Cardiac fibroblast (primary cell): ENCODE measurements at places on chromosomes 5 and 9.

DNA sequence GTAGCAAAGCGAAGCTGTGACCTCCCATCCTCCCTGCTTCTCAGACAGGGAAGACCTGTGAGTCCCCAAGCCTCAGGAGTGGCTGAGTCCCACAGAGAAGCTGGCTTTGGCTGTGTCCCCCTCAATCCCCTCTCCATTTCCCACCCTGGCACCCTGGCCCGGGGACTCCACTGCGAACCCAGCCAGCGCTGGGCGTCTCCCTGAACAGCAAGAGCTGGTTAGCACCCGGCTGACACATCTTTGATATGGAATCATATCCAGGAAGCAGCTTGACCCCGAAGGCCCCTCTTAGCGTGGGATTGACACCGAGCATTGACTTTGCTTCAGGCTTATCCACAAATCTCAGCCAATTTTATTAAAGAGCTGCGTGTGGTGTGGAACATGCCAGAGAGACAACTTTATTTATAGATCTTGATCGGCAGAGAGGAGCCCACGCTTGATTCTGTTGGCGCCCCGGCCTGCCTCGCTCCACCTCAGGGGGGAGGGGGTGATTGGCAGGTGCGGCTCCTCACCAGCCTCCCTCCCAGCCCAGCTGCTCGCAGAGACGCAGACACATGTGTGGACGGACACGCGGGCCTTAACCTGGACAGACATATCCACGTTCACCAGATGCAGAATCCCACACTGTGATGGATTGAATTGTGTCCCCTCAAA lies 120.7 kb upstream of the MVB12B start:
- no peak for DNase-seq

- no peak for DNase-seq
Observed at GRCh38 chr5:76720988-76721569, 5.2 kb downstream of the F2R start.

DNA sequence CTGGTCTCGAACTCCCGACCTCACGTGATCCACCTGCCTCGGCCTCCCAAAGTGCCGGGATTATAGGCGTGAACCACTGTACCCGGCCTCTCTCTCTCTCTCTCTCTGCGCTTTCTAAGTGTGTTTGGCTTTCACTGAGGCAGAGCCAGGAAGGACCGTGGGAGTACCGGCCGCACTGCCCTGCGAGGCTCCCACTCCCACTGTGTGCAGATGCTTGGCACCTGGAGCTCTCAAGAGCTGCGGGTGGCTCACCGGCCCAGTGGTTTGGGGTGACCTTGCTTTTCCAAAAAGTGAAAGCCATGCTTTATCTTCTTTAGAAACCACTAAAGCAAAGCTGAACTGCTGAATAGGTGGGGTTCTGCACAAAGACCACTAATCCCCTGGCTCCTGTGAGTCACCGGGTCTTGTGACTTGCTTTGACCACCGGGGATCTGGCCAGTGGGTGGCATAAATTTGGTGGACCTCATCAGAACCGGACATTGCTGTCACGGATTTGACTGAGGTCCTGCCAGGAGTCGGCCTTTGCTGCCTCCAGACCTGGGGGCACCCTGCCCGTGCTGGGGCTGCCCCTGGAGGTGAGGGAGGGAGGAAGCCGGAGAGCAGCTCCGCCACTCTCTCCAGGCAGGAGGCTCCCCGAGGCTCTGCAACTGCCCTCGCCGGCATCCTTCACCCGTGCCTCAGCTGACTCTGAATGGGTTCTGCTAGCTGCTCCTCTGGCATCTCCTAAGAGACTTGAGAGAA lies 228.9 kb downstream of the FANCC start:
- DNase-seq = no peak

DNA sequence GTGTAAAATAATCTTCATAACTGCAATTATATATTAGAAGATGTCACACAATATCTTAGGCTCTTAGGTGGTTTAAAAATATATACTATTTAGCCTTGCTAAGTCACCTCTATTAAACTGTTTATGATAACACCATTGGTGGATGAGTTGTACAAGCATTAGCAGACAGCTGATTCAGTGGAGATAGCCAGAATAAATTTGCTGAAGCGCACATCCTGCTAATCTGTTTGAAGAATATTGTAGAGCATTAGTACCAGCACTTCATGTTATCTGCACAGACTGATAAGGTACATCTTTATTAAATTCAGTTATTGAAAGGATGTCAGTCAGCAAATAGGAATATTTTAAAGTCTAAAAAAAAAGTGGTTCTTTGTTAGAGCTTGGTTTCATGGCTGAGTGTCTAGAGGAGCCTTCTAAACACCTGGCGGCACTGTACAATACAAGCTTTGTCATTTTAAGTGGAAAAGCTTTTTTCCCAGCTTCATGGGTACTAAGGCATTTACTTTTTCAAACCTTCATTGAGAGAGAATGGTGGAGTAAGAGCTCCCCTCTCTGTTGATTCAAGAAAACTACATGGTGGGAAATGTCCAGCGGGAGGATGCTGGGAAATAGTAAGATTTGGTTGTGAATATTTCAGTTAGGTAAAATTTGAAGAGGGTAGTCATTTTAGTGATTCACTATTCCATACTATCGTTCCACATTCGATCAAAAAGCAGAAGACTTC lies 275.1 kb downstream of the SLF1 start:
- DNase-seq = peak; percentile 23

- DNase-seq = peak; percentile 78
Observed at GRCh38 chr5:181261320-181262049, 542 bp upstream of the TRIM52 start.

GRCh38 chr9:123611226-123611625 lies 255.2 kb downstream of the CRB2 start:
- DNase-seq = peak; percentile 60

GRCh38 chr5:179533907-179534306 lies 16.4 kb upstream of the RUFY1 start:
- DNase-seq = no peak

- no peak for DNase-seq
Observed at GRCh38 chr9:76651119-76651705, 113.0 kb upstream of the PCA3 start.

GRCh38 chr5:139636207-139636792 lies 11.8 kb upstream of the CXXC5 start:
- no peak for DNase-seq

GRCh38 chr5:141674747-141675146 lies 7.3 kb downstream of the ARAP3 start:
- DNase-seq = no peak

DNA sequence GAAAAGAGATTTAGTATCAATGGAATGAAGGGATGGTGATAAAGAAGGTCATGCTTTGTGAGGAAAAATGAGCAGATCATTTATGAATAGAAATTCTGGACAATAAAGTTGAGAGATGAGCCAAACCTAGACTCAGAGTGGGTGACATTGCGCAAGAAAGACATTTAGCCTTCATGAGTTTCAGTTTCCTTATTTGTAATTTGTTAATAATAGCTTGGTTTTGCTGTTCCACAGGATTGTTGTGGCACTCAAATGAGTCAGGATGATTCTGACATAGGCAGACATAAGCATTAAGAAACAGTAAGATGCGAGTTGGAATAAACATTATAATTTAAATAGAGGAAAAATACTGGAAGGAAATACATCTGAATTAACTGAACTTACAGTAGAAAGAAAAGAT lies 34.8 kb downstream of the ITGA2 start:
- DNase-seq = peak; percentile 96

- no peak for DNase-seq
Observed at GRCh38 chr9:19469271-19469670, 60.5 kb downstream of the ACER2 start.

DNA sequence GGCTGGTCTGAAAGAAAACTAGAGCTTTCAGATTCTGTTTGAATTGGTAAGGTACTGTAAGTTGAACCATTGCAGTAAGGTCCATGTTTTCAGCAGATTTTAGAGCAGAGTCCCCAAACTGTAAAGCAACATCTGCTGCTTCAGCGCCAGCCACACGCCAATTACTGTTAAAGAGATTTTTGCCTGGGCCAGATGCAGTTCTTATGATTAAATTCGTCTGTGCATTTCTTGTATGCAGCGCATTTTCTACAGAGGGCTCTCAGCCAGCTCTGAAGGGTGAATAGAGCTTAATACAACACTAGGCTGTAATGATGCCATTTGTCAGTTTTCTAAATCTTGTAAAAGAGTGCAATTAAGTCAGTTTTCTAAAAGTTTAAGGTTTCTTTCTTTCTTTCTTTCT lies 246.3 kb downstream of the COX7C start:
- DNase-seq = no peak

DNA sequence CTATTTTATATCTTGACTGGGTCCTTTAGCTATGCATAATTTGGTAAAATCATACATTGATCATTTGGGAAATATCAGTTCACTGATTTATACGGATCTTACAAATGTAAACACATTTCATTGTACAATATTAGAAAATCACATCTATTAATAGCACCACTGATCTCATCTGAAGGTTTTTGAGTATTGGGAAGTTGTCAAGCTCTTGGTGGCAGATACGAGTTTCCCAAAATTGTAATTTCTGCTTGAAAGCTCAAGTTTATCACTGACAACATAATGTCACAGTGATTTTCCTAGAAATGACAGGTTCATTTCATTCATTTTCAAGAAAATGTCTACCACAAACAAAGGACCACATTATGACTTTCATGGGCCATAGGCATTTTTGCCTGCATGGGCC lies 3.0 kb upstream of the MACROH2A1 start:
- no peak for DNase-seq

GRCh38 chr5:90551376-90551775 lies 7.2 kb upstream of the ADGRV1 start:
- no peak for DNase-seq

GRCh38 chr5:179051784-179052183 lies 8.4 kb upstream of the ZNF354C start:
- DNase-seq = no peak

DNA sequence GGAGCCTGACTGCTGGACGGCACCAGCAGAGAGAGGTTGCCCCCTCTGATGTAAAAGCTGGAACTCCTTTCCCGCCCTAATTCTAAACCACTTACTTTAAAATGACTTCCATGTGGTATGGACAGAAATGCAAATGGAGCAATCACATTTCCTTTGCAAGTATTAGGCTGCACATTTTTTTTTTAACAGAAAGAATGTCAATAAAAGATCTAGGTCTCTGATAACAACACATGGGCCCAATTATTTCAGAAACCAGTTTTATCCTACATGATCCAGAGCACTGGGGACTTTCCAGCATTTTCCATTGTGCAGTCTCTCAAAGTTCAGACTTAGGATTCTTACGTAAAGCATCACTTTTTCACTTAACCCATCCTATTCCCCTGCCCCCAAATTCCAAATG lies 203.7 kb downstream of the NXNL2 start:
- peak; percentile 53 for DNase-seq

- no peak for DNase-seq
Observed at GRCh38 chr5:67543720-67544270, 347.2 kb upstream of the CD180 start.

DNA sequence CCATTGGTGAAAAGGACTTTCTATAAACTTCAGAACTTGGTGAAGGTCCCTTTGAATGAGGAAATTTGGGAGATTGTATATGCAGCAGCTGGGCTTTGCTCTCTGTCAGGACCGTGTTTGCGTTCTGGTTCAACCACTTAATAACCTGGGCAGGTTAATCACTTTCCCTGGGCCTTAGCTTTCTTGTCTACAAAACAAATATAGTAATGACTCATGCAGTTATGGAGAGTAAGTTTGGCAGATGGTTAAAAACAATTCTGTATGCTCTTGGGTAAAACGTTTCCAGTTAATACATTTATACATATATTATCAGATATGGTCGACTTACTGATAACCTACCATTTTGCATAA lies 197.0 kb downstream of the ARHGEF28 start:
- DNase-seq = peak; percentile 57

GRCh38 chr5:82985763-82986162 lies 91.4 kb downstream of the TMEM167A start:
- DNase-seq = no peak

DNA sequence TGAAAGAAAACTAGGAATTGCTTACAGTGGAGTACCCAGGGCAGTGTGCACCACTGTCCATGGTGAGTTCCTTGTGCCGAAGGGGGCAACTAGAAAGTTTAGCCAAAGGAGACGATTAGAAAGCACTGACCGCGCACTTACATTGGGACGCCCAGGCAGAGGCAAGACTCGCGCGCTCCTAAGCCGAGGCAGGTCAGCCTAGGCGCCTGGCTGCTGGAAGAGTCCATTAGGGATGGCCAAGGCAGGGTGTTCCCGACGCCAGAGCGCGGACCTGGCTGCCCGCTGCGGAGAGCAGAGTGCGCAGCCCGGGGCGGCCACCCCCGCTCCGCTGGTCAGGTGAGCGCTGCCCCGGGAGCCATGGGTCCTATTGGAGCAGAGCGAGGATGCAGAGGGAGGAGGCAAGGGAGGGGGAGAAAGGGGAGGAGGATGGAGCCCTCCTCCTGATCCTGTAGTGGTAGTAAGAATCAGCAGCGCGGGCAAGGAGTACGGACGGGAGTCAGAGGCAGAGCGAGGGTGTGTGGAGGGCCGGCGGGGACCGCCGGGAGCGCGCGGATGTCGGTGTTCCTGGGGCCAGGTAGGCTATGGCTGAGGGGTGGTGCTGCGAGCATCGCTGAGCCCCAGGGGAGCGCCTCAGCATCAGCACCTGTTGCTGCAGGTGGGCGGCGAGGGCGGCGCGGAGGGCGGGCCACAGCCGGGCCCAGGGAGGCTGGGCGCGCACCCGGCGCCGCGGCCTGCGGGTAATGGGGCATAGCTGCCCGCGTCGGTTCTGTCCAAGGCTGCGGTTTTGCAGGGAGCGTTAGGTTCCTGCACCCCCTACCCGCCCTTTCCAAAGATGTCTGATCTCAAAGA lies at the start of gene ADGRV1:
TSS of gene ADGRV1 (plus strand) at position 454 of the 849 bp plus-strand sequence. CDS start at position 553, 99 bp downstream.
- DNase-seq = peak; percentile 13
